ENCODE measurements at places on chromosomes 3 and 15.

GRCh38 chr3:62329971-62330370 is 43.4 kb downstream of the FEZF2 start:
- no peak for DNase-seq

GRCh38 chr3:179544981-179545645 is 17.6 kb upstream of the ACTL6A start:
- DNase-seq = no peak

- no peak for DNase-seq
These were observed 278.3 kb upstream of the NR2F2 start for GRCh38 chr15:96052154-96052553.

DNA sequence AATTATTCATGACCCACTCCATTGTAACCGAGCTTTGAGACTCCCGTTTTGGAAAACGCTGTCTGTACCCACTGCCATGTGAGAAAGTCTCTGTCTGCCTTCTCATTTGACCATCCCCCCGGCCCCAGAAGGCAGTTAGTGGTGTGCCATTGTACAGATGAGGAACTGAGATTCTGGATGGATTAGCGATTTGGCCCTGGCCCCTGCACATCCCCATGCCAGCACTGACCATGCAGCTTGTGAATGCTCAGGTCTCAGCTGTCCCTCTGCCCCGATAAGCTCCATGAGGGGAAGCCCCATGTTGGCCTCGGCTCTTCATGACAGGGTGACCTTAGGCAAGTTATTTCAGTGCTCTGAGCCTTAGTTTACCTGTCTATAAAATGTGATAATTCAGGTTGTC is 153.0 kb upstream of the SMAD3 start:
- no peak for DNase-seq

GRCh38 chr3:123480428-123480827 is 31.5 kb upstream of the ADCY5 start:
- no peak for DNase-seq

- DNase-seq = no peak
These were observed 387.6 kb upstream of the CBLB start for GRCh38 chr3:106256249-106256957.

DNA sequence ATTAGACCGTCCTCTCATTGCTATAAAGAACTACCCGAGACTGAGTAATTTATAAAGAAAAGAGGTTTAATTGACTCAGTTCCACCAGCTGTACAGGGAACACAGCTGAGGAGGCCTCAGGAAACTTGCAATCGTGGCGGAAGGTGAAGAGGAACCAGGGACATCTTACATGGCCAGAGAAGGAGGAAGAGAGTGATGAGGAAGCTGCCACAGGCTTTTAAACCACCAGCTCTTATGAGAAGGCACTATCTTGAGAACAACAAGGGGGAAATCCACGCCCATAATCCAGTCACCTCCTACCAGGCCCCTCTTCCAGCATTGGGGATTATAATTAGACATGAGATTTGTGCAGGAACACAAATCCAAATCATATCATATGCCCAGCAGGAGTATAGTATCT is 138.5 kb downstream of the ALCAM start:
- DNase-seq = no peak

GRCh38 chr3:12395349-12396012 is 88.8 kb upstream of the TSEN2 start:
- DNase-seq = no peak

DNA sequence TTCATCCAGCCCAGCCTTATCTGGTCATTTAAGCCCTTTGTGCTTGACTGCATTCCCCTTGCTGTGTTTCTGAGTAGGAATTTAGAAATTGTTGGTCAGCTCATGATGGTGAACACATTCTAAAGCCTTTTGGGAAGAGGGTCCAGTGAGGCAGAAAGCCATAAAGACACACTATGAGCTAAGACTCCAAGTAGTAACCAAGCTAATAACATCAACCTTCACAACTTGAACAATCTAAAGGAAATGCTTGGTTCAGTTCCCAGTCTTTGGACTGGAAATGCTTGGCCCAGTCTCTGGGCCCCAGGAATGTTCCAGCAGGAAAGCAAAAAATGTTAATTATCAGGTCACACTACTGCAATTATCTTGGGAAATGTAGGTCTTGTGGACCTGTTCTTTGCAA is 7.7 kb downstream of the PLSCR1 start:
- no peak for DNase-seq

GRCh38 chr3:5568451-5568850 is 380.9 kb downstream of the EDEM1 start:
- DNase-seq = no peak

DNA sequence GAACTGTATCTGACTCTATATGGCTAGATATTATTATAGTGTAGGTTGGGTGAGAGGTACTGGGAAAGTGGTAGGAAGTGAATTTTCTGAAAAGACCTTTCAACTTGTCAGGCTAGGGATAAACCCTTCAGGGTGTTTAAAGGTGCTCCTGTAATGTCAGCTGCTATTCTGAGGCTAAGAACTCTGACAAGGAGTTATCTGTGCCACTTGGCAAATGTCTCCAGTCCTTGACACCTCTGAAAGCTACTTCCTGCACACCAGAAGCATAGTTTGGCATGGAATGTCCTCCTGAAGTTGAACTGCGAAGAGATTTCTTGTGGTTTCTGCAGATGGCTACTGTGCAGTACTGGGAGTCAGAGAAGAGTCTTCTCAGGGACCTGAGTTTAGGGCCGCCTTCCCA is 194.3 kb downstream of the CDIN1 start:
- no peak for DNase-seq

- DNase-seq = no peak
These were observed 98.5 kb upstream of the MYO5C start for GRCh38 chr15:52394118-52394517.

- DNase-seq = no peak
These were observed 1.0 kb downstream of the ZNF589 start for GRCh38 chr3:48241796-48242455.

GRCh38 chr15:61092361-61093157 is 136.5 kb downstream of the RORA start:
- no peak for DNase-seq

DNA sequence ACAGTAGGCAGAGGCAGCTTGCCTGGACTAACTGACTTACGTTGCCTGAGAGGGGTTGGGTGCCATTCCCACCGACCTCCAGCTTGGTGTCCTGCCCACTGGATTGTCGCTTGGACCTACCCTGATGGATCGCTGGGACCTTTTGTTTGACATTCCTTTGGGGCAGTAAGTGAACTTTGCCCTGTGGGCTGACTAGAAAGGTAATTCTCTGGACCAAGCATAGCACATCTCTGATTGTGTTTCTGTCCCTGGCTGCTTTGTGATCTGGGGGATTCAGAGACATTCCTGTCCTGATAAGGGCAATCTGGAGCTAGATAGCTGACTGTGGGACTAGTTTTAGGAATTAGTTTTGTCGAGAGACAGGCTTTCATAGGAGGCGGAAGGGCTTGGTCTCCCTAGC is 19.5 kb upstream of the IFT57 start:
- DNase-seq = no peak

GRCh38 chr3:50274371-50275104 is 4.3 kb upstream of the LSMEM2 start:
- DNase-seq = peak; percentile 56

GRCh38 chr3:186248850-186249249 is 113.2 kb downstream of the DGKG start:
- no peak for DNase-seq

DNA sequence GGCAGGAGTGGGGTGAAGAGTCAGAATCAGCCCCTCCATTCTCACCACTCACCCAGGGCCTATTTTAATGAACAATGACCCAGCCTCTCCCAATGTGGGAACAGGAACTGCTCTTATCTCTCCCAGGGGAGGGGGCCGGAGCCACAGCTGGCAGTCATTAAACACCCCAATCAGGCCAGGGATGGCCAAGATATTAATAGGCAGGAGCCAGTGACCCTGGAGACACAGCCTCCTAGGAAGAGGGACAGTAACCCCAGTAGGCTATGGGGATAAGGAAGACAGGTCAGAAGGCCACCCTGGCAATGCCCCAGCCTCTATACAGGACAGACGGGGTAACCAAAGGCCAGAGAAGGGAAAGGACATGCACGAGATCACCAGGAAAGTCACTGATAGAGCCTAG is 38.6 kb downstream of the VIPR1 start:
- DNase-seq = no peak

- no peak for DNase-seq
These were observed 45.3 kb upstream of the MAP3K13 start for GRCh38 chr3:185317674-185318073.

DNA sequence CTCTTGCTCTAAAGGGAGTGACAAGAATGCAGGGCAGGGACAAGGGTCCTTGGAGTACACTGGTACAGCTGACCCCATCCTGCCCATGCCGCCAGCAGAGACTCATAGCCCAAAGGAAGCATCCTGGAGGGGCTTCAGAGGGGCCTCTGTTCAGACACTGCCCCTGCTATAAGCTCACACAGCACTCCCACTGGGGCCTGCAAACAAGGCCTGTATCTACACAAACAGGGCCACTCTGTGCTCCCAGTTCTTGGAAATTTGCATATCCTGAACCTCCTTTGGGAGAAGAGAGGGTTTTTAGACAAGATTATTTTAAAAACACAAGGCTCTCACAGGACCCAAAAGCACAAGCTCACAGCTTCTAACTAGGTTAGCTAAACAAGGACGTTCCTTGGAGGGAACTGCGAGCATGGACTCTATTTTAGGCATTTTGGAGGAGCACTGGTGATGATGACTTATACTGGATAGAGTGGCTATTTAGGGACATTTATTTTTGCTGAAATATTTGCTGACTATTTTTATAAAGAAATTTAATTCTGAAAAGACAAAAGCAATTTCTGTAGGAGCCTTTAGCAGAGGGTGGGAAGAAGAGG is 16.4 kb upstream of the ANKRD34C start:
- no peak for DNase-seq

DNA sequence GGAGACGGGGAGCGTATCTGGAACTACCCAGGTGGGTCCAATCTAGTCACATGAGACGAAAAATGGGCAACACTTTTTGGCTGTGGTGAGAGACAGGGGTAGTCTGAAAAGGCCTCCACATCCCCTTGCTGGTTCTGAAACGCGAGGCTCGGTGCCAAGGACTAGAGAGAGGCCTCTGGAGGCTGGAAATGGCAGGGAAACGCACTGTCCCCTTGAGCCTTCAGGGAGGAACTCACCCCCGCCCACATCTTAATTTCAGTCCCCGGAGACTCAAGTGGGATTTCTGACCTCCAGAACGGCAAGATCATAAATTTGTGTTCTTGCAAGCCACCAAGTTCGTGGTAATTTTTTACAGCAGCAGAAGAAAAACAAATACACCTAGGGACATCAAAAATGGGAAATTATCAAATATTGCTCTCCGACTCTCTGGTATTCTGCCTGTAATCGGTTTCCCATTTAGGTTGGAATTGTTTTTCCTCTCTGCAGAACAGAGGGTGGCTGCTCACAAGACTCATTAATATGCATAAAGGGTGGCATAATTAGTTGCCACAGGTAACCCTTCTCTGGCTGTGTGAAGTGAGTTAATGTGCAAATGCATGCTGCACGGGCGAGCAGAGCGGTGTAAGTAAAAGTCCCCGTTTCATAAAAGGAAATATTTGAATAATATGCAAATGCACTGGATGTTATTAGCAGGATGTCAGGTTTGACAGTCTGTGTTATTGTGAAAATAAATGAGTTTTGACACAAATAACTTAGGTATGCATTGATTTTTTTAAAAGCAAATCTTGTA is 185.7 kb downstream of the ARRDC4 start:
- DNase-seq = no peak

GRCh38 chr3:104598848-104599511 is 767.7 kb upstream of the ALCAM start:
- no peak for DNase-seq

DNA sequence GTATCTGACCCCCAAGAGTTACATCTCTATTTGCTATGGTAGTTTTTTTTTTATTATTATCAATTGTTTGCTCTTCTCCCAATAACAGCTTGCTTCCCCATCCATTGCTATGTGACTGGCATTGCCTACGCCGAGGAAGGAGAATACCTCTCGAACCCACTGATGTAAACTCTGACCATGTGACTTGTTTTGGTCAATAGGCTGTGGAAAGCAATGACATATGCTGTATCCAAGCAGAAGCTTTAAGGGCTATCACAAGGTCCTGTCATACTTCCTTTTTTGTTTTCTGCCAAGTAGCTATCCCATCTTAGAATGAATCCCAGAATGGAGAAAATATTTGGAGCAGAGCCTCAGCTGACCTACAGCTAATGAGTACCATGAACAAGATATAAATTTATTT is 111.0 kb upstream of the FRMD4B start:
- DNase-seq = no peak

Measured in activated T-helper 1 cell treated with anti-CD3 and anti-CD28 coated beads, Interleukin-2, amount 50 U/mL, for 16 hours (primary cell).